Activated CD8-positive, alpha-beta memory T cell treated with anti-CD3 and anti-CD28 coated beads for 36 hours (primary cell): ENCODE measurements at places on chromosomes 5 and 9. TPM values are rescaled to one million over a fixed set of nuclear protein-coding genes. Genes with fewer than 3 reads are reported as not detected.

PCDHA6 gene
- total RNA-seq: not detected

TMC1 gene
- not detected for total RNA-seq

CAAP1 gene
- 19.3 TPM for total RNA-seq

INSL4 gene
- total RNA-seq: not detected

PLEKHG4B gene
- total RNA-seq: not detected
